ENCODE measurements at places on chromosomes 4 and X.

- no peak for DNase-seq
These were observed 29.5 kb downstream of the ABLIM2 start for GRCh38 chr4:8129136-8129535.

DNA sequence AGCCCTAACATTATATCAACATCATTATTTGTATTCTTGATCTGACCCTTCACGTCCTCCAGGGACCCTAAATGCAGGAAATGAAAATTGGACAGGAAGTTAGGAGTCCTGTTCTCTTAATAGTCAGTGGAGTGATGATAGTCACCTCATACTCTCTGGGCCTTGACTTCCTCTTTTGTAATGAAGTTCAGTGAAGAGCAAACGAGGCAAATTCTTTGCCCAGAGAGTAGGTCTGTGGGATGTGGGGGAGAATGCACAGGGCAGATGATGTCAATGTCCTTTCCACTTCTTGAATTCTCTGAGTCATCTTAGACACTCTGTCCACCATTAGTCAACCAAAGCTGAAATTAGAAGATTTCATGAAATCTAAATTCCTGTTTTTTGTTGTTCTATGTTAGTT lies 17.1 kb upstream of the GPRIN3 start:
- no peak for DNase-seq

DNA sequence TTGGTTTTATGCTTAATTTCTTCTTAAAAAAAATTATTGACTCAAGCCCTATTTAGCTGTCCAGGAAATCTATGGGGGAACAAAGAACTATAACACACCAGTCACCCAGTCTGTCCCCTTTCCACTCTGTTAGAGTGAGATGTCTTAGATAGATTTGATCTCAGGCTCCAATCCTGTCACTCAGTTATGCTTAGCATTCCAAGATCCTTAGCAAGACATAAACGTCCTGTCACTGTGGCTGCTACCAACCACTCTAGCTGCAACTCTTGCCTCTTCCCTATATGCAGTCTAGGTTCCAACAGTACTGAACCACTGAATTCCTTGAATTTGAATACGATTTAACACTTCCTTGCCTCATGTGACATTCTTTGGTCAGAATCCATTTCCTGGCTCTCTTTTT lies 241.9 kb upstream of the NWD2 start:
- DNase-seq: no peak

GRCh38 chr4:2862528-2862927 lies 18.9 kb downstream of the ADD1 start:
- DNase-seq: no peak

- DNase-seq: no peak
These were observed 48.7 kb upstream of the ARHGEF6 start for GRCh38 chrX:136829413-136829812.

DNA sequence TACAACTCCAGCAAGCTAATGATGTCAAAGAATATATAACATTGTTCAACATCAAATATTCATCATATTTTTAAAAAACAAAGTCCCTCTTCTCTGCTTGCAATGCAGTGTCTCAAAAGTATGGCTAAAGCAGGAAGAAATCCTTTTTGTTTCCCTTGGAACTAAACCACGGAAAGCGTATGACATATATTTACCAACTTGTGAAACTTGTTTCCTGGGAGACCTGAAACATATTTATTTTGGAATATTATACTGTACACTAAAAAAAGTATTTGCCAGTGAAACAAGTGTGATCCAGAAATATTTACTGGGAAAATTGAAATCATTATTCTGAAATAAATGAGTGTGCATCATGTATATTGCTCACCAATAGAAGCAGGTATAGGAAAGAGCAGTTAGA lies 156.0 kb upstream of the ANKRD50 start:
- DNase-seq: no peak

- no peak for DNase-seq
These were observed at the start of gene VSIG4 for GRCh38 chrX:66039944-66040343. Gene VSIG4 (minus strand): TSS chrX:66040080. CDS start chrX:66039998, 82 bp downstream.

GRCh38 chr4:38137080-38137479 lies 176.9 kb downstream of the PTTG2 start:
- no peak for DNase-seq

- DNase-seq: no peak
These were observed 11.4 kb downstream of the CPZ start for GRCh38 chr4:8603931-8604330.

All from CD4-positive, alpha-beta T cell treated with Interleukin-2 at 100 ng/mL for 4 hours (primary cell).